ENCODE measurements at places on chromosomes 4 and X. TPM values are rescaled to one million over a fixed set of nuclear protein-coding genes. Genes with fewer than 3 reads are reported as not detected.

Gene GPRASP3
- 1.2 TPM for total RNA-seq

Gene NALF2
- total RNA-seq: 0.19 TPM

Gene NDNF
- total RNA-seq: 0.06 TPM

Gene NKRF
- 13.7 TPM for total RNA-seq

Gene H2BW2
- total RNA-seq: 0.10 TPM

DNA sequence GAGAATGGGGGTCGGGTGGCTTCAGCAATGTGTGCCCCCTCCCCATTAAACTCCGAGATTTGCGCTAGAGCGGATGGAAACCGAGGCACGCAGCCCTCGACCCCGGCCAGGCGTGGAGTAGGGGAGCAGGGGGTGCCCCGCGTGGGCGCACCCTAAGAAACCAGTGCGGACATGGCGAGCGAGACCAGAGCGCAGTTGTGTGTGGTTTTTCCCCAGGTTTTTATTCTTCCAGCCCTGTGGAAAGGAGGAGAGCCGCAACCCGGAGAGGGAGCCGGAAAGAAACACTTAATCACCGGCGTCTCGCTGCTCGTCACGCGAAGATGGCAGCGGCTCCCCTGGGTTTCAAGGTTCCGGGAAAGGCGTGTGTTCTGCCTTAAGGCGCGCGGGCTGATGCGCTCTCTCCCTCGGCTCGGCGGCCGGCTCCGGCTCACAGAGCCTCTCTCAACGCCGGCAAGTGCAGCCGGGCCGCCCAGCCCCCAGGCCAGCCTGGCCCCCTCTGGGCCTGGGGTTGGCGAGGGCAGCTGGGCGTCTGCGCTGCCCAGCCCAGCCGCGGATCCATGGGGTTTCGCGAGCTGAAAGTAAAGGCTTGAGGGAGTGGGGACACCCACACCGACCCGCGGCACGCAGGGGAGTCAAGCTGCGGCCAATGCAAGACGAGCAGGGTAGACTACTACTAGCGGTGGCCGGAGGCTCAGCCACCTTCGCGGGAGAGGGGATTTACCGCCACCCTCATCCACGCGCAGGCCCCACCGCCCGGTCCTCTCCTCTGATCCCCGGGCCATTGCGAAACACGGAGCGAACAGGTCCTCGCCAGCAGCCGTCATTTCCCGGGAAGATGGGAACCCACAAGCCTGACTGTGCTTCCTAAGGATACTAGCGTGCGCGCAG is 74.0 kb upstream of the BCOR start:
- peak; percentile 46 for DNase-seq

- no peak for DNase-seq
Observed at GRCh38 chr4:153273751-153274150, 69.5 kb downstream of the TRIM2 start.

DNA sequence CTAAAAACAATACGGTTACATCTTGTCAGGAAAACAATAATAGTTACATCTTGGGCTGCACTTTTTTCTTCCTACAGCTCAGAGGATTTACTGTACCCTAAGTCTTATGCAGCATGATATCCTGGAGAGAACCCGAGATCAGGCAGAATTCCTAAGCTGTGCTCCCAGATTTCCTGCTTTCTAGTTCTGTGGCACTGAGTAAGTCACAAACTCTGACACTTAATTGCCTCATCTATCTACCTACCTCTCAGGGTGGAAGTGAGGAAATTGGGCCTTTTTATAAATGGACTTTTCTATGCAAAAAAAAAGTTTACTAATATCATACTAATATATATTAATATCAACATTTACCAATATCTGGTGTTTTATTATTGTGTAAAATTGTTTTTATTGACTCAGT is 438.5 kb downstream of the INPP4B start:
- DNase-seq: no peak

- no peak for DNase-seq
Observed at GRCh38 chrX:18574591-18574990, 97.3 kb downstream of the RS1 start.

GRCh38 chr4:78131403-78131802 is 74.3 kb downstream of the FRAS1 start:
- no peak for DNase-seq

DNA sequence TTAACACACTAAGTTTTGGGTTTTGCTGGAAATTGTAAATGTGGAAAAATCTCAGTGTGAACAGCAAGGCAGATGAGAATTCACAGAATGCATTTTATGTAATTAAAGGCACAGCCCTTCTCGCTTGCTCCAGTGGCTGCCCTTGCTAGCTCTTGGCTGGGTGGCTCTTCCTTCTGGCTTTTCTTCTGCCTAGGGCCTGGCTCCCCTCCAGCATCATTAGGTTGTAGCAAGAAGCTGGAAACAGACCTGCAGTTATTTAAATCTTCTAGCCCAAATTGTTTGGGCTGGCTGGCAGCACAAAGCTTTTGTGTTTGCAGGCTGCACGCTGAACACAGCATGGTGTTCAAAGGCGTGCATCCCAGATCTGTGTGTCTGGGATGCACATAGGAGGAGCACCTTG is 56.5 kb downstream of the LIMCH1 start:
- DNase-seq: no peak

- DNase-seq: no peak
Observed at GRCh38 chr4:33722800-33723516, 2521.4 kb downstream of the ARAP2 start.

- DNase-seq: no peak
Observed at GRCh38 chrX:4225086-4225485, 511.6 kb upstream of the PRKX start.

DNA sequence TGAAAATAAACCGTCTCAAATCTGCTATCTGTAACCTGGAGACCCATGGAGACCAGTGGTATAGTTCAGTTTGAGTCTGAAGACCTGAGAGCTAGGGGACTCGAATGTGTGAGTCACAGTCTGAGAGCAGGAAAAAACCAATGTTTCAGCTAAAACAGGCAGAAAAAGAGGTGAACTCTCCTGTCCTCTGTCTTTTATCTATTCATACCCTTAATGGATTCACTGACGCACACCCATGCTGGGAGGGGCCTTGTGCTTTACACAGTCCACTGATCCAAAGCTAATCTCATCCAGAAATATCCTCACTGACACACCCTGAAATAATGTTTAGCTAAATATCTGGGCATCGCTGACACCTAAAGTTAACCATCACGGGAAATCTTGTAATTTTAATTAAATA is 297.9 kb downstream of the GPM6A start:
- DNase-seq: no peak

- DNase-seq: no peak
Observed at GRCh38 chr4:148514581-148514980, 72.4 kb upstream of the NR3C2 start.

- no peak for DNase-seq
Observed at GRCh38 chr4:188372829-188373228, 233.6 kb downstream of the TRIML1 start.

DNA sequence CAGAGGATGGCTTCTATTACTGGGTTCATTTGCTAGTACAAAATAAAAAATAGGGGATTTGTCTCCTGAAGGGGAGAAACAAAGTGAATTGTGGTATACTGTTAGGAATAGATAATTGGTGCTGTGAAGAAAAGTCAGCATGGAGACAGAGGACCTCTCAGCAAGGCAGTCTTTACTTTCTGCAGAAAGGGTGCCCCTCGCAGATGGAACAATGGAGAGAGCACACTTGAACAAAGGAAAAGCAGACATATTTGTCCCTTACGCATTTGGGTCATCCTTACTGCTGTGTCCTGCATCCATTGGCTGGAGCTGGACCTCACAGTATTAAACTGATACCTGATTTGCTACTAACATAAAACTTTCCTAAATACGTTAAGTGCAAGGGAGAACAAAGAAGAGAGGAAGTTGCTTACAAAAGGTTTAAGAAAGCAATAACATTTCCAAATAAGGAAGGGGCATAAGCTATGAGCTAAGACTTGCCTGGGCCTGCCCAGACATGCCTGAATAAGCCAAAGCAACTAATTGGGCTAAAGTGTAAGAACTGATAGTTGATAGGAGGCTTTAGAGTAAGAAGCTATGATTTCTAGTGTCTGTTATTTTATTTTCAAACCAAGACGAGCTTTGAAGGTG is 83.8 kb downstream of the CCKAR start:
- no peak for DNase-seq

- no peak for DNase-seq
Observed at GRCh38 chr4:154707877-154708276, 35.9 kb upstream of the LRAT start.

GRCh38 chrX:53188763-53189162 is 36.2 kb downstream of the KDM5C start:
- no peak for DNase-seq

DNA sequence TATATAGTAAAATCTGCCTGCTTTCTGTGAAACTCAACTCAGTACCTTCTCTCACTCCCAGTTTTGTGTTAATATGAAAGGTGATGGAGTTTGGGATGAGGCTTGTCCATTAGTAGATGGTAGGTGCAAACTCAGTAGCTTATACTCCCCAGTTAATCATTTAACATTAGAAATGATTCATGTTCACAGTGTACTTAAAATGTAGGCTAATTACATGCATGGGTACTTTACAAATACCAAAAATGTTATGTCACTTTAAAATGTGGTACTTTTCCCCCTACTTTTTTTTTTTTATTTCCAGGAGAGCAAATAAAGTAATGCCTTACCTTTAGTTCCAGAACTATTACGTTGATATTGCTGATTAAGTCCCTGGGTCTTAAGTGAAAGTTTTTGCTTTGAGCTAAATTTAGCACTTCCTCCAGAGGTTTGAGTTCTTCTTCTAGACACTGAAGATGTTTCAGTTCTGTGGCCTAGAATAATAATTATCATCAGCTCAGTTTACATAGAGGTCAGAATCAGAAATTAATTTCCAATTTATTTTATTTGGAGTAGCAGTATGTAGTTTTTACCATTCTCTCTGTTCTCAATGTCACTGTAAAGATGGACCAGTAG is 3.0 kb downstream of the IL2 start:
- DNase-seq: no peak

GRCh38 chrX:116278826-116279225 is 108.3 kb downstream of the AGTR2 start:
- no peak for DNase-seq

DNA sequence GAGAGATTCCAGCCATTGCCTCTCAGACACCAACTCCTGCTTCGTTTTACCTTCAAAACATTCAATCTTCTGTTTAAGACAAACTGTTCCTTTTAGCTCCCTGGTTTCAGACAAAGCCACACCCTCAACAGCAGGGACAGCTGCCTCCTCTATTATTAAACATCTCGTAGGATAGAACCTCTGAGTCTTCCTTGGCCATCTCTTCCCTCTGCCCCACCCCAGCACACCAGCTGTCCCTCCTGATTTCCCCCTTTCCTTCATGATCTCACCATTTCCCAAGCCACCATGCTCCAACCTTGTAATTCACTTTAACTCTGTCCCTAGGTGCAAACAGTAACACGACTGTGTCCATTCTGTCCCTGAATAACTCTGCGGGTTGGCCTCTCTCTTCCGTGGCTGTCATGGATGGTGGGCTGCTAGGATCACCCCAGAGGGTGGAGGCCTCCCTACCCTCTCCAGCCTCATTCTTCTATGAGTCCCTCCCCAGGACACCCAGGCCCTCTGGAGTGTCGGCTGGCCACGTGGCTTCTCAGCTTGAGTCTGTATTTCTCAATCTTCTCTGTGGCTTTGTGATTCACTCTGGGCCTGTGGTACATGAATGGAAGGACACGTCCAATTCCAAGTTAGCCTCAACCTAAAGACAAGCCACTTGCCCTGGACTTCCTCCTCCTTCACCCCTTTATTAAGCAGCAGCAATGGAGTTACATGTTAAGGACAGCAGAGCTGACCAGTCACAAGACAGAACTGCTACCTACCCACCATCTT is 349.9 kb downstream of the FBXW7 start:
- DNase-seq: no peak

- DNase-seq: no peak
Observed at GRCh38 chr4:61036071-61036684, 163.9 kb upstream of the ADGRL3 start.

DNA sequence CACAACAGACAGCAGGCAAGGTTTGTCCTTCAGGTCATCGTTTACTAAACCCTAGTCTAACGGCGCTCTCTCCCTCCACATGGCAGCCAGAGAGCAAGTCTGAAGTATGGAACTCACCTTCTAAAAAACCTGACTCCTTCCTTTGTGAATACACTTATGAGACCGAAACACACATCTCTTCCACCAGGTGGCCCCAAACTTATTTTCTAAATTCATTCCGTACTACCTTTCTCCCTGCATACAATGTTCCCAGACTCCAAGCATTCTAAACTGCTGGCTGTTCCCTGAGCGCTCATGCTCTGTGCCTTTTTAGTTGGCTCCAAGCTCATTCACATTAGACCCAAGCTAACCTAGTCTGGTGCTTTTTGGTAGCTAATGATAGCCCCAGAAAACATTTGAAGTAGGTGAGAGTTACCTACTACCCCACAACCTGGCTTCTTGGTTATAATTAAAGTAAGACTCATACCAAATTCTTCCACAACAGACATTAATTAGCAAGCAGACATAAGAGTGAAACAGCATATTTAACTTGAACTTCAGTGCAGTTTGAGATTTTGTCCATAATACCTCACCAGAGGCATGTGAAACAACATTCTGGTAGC is 67.6 kb upstream of the DCLK2 start:
- DNase-seq: no peak

GRCh38 chrX:79452881-79453280 is 85.7 kb upstream of the ITM2A start:
- no peak for DNase-seq

DNA sequence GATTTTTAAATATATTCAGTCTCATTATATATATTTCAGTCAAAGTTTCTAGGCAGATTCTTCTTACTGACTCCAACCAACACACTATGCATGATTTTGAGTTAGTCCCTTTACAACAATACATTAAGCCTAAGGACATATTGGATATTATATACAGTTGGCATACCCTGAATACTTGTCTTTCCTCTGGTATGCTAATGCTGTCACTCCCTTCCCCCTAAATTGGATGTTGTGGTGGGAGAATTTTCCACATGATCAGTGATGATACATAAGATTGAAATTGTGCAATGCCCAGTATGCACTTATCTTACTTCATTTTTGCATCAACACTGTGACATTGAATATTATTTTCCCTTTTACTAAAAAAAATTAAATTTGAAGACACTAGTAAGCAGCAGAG is 935.2 kb downstream of the PCDH7 start:
- no peak for DNase-seq

Data from activated CD4-positive, alpha-beta T cell treated with anti-CD3 and anti-CD28 coated beads, Interleukin-2, amount 10 ng/mL, durations not matched to agents 7 days and 5 days (primary cell).